SW480 (cell line): ENCODE measurements at places on chromosomes 7 and 10.

GRCh38 chr10:4189281-4189680 lies 404.3 kb upstream of the KLF6 start:
- no peak for DNase-seq

DNA sequence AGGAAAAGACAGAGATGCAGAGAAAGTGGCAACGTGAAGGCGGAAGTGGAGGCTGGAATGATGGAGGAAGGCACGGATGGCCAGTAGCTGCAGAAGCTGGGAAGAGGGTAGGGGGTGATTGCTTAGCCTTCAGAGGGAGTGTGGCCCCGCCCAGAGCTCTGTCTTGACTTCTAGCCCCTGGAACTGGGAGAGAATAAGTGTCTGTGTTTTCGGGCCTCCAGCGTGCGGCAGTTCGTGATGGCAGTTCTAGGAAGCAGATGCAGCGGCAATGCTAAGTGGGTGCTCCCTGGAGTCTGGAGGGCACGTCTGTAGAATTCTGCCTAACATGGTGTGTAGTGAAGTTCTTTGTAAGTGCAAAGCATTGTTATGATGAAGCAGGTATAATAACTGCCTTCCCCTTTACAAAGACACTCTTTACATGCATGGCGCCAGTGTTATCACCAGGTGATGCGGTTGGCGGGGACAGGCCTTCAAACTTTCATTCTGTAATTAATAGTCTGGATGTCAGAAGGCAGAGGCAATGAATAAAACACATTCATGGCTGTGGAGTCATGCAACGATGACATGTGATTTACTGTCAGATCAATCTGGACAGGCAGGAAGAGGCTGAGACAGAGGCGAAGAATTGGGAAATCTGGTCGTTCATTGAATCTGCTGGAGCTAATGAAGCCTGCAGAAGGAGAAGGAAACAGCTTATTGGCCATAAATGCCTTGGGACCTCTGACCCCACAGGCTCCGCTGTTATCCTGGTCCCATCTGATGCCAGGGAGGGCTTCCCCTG lies 228.6 kb downstream of the GLRX3 start:
- DNase-seq = no peak

DNA sequence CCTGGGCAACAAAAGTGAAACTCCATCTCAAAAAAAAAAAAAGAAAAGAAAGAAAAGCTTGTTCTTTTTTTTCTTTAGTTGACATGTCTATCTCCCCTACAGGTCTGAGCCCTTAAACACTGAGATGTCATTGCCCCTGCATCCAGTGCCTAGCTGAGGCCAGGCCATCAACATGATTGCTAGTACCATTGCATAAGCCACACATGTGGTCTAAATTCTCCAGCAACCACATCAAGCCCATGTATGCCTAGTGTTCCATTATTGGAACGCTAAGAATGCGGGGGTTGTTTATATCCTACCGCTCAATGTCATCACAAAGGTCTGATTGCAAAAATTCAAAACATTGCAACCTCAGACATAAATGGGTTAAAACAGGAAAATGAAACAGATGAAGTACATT lies 62.7 kb downstream of the NPTX2 start:
- peak; percentile 60 for DNase-seq

- DNase-seq = no peak
These were observed 81.3 kb downstream of the GRID1 start for GRCh38 chr10:86285136-86285790.

DNA sequence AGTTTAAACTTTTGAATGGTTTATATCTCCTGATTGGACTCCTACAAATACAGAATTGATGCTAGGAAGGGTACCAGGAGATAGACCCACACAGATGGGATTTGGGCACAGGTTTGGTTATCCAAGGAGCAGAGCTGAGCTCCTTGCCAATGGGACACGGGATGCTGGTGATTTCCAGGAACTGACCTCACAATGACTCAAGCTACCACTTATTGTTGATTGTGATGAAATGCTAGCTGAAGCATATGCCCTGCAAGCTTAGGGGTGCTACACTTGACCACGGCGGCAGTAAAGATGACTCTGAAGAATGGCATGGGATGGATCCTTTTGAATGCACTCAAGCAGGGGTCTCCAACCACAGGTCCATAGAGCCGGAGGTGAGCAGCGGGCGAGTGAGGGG lies 45.5 kb upstream of the VKORC1L1 start:
- no peak for DNase-seq

DNA sequence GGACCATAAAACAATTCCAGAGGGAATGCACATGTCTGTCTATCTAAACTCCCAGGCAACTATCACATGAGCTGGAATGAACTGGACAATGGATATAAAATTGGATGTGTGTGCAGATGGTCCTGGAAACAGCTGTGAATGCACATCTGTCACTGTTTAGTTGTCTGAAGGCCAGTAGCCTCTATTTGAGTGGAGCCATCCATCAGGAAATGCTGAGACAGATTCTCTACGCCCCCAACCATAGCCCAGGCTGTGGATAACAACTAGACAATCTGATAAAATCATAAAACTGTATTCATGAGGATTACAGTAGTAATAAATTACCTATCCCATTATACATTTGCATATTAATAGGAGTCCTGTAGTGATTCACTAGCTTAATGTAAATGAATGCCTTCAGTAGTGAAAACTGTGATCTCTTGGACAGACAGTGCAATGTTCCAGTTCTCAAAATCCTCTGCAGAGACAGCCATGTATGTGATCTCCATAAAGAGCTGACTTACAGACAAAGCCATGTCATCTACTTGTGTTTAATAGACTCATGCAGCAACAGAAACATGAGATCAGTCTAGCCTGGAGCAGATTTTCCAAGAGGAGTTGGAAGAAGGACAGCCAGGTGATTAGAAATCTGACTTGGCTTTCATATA lies 907.6 kb downstream of the KCNMA1 start:
- DNase-seq = no peak

DNA sequence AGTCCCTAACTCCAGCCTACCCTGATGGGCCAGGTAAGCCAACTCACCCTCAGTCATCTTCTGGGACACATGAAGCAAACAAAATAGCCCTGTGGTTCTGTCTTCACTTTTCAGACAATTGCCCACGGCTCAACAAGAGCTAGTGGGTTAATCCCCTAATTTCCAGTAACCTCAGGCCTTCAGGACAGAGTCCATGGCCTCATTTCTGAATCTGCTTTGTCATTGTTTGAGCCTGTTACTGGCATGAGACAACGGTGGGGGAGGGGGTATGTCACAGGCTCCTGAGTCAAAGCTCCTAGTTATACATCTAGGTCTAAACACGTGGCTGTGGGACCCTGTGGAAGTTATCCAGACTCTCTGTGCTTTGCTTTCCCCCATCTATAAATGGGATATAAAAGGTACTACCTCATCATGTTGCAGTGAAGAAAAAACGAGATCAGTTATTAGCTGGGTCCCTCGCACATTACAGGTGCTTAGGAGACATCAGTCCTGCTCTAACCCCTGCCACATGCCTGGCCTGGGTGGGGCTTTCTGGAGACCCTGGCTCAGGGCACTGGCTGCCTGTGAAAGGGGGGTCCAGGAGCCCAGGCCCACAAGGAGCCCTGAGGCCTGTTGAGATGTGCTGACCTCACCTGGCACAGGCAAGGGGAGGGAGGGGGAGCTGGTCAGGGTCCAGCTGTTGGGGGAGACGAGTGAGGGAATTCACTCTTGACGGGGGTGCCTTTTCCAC lies 16.5 kb downstream of the MAT1A start:
- DNase-seq = no peak

GRCh38 chr7:131673576-131673975 lies 117.1 kb upstream of the PODXL start:
- no peak for DNase-seq

DNA sequence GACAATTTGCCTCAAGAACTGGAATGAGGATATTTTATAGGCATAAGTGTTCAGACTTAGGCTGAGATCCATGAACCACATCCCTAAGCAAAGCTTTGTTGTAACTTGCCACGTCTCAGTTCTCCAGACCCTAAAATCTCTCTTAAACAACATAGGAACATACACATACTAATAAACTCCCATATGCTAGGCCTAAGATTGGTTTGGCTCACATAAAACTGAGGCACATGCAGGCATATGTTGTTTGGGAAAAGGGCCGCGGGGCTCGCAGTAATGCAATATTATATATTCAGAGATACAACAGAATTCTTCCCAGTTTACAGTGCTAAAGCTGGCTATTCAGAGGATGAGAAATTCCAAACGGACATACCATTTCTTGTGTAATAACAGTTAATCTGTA lies 61.0 kb downstream of the DOCK4 start:
- DNase-seq = no peak

DNA sequence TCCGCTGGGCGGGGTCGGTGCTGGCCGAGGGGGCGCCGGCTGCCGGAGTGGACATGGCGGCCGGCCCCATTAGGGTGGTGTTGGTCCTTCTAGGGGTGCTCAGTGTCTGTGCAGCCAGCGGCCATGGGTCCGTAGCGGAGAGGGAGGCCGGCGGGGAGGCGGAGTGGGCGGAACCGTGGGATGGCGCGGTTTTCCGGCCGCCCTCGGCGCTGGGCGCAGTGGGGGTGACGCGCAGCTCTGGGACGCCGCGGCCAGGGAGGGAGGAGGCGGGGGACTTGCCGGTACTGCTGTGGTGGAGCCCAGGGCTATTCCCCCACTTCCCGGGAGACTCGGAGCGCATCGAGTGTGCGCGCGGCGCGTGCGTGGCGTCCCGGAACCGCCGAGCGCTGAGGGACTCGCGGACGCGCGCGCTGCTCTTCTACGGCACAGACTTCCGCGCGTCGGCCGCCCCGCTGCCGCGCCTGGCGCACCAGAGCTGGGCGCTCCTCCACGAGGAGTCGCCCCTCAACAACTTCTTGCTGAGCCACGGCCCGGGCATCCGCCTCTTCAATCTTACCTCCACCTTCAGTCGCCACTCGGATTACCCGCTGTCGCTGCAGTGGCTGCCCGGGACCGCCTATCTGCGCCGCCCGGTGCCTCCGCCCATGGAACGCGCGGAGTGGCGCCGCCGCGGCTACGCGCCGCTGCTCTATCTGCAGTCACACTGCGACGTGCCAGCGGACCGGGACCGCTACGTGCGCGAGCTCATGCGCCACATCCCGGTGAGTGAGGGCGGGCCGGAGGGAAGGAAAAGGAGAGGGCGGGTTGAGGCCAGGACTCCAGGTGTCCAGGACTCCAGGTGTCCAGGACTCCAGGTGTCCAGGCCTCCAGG lies 9.3 kb upstream of the CHCHD1 start:
- peak; percentile 82 for DNase-seq

- no peak for DNase-seq
These were observed 242.5 kb upstream of the PRSS58 start for GRCh38 chr7:142500366-142500765.

DNA sequence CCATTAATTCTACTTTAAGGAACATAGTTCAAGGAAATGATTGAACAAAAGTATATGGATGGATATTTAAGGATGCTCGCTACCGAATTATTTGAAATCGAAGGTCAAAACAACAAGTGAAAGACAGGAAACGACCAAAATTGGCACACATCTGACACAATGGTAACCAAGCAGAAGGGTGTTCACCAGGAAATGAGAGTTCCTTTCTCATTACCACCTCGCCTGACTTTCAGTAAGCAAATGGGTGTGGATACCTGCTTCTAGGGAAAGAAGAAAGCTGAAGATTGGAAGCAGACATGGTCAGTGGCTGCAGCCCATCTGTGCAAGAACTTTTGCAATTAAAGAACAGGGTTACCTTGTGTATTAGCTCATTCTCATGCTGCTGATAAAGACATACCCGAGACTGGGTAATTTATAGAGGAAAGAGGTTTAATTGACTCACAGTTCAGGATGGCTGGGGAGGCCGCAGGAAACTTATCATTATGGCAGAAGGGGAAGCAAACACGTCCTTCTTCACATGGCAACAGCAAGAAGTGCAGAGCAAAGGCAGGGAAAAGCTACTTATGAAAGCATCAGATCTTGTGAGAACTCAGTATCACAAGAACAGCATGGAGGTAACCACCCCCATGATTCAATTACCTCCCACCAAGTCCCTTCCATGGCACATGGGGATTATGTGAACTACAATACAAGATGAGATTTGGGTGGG lies 6.2 kb upstream of the TMEM273 start:
- DNase-seq = no peak

- peak; percentile 65 for DNase-seq
These were observed 9.4 kb upstream of the ANKRD1 start for GRCh38 chr10:90930070-90930837.

DNA sequence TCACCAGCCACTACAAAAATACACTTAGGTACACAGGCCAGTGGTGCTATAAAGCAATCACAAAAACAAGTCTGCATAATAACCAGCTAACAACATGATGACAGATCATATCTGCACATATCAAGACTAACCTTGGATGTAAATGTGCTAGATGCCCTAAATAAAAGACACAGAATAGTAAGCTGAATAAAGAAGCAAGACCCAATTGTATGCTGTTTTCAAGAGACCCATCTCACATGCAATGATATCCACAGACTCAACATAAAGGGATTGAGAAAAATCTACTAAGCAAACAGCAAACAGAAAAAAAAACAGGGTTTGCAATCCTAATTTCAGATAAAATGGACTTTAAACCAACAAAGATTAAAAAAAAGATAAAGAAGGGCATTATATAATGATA lies 505.4 kb upstream of the FZD8 start:
- DNase-seq = no peak

DNA sequence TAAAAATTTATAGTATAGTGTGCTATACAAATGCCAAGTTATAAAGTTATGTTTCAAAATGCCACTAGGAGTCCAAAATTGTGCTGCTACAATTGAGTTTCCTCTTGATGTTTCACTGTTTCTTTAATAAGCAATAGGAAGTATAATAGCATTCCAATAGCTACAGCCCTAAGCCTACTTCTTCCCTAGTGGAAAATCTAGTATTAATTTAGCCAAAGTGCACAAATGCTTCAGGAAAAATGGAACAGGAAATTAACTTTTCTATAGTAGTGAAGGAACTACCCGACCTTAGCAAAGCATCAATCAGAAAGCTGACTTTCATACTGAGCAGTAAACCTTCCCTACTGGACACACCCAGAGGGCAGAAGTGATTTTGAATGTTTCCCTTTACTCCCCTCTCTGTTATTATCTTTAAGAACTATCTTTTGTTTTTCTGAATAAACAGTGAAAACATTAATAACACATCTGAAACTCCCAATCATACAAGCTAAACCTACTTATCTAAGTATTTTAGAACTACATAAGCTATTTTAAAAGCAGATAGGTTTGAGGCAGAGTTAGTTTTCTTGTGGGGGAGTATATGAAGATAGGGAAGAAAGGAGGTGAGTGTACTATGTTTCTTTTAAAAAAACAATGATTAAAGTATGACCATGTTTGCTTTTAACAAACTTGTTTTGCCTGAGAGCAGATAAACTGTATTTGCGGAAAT lies 13.7 kb downstream of the CPED1 start:
- DNase-seq = no peak

- DNase-seq = no peak
These were observed 97.3 kb upstream of the COL1A2 start for GRCh38 chr7:94297397-94297838.

GRCh38 chr7:120732256-120732655 lies 125.7 kb downstream of the TSPAN12 start:
- no peak for DNase-seq

GRCh38 chr7:37915438-37915837 lies 1.2 kb downstream of the SFRP4 start:
- DNase-seq = no peak

DNA sequence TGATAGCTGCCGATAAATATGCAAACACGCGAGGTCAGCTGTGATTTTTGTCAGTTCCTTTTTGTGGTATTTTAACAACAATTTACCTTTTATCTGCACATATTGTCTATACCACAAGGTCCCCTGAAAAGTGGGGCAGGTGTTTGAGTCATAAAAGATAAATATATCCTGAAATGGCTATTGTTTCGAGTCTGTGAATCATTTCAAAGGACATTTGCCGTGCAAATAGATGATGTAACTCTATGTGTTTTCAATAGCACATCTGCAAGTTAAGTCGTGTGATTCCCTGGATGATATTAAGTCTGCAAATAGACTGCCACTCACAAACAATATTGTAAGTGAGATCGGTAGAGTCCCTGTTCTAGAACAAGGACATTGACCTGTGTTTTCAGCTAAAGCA lies 193.0 kb upstream of the PITRM1 start:
- peak; percentile 91 for DNase-seq
